Hematopoietic multipotent progenitor cell treated with erythropoietin and hydrocortisone succinate and interleukin-3 and kit ligand, for 15 days (in vitro differentiated cells): ENCODE measurements at places on chromosomes 4 and X.

DNA sequence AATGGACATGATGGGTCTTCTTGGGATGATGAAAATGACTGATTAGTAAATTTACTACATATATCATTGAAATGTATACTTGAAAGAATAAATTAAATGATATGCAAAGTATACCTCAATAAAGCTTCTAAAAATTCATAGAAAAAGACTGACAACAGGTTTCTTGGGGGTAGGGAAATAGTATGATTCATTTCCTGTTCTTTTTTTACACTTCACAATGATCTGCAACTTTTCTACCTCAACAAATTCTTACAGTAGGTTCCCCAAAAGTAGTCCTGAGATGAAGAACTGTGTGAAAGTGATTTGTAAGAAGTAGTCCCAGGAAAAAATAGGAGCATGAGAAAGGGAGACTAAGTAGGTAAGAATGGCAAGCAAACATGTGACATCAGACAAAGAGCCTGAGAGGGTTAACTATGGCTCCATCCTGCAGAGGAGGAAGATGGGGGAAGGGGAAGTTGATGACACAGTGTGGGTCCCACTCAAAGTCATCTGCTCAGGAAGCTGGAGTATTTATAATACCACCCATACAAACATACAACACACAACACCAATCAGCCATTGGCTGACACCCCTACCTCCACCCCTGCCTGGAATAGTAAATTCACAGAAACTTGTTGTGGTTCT lies 73.9 kb downstream of the ARHGAP6 start:
- no peak for DNase-seq

DNA sequence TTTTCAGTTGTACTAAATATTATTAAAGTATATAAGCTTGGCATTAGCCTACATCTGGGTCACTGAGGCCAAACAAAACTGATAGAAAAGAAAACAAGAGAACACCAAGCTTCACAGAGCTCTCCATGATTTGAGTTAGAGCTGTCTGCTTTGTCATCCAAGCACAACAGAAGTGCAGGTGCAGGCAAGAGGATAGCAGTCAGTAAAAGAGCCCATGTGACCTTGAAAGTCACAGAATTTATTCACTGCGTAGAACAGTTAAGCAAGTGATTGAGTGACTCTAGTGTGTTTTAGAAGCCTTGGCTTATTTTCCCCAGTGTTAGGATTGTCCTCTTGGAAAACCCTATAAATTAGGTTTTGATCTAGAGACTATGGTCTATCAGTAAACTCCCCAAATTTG lies 49.4 kb upstream of the PRDM5 start:
- DNase-seq, result no peak

GRCh38 chrX:100407784-100408712 lies 2.0 kb downstream of the PCDH19 start:
- no peak for DNase-seq

DNA sequence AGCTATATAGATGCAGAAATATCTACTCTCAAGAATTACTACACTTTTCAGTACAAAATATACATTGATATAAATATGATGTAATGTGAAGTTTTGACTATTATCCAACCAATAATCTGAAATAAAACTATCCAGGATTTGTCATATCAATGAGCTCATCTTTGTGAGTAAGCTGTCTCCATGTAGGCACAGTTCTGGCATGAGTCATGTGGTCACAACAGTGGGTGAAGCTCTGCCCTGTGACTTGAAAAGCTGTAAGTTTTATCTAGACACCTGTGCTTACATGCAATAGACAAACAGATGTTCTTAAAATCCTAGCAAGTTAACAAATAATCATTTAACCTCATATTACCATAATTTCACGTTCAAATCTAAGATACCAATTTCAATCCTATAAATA lies 192.7 kb downstream of the GABRG1 start:
- no peak for DNase-seq

DNA sequence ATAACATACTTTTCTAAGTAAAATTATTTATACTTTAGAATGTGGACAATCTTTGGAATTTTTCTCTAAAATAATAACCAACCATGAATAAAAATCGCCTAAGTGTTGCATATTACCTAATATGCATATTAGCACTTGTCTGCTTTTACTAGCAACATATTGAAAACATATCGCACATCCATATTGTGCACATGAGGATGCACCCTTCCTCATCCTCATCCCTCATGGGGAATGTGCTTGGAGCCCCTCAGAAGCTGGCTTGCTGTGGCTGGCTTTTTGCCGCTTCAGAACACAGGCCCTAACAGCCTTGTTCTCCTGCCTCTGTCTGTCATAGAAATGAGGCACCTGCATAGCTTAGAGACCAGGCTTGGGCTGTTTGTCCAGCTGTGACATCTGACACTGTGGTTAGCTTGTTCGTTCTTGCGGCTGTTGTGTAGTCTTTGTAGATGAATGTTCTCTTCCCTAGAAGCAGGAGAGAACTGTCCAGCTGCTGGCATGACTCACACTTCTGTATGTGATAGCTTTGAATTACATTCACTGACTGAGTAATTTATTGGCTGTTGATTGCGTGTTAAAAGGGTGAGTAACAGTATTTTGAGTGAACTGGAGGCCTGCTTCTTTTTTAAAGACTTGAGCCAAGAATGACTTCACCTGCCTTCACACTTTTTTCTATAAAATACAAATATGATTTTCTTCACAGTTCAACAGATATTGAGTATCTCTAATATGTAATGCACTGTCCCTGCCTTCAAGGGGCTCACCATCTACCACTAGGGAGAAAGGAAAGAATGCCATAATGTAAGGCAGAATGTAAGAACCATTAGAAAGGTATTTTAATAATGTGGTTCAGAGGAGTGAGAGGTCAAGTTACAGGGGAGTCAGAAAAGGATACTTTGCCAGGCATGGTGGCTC lies 81.9 kb downstream of the HMGB2 start:
- no peak for DNase-seq

GRCh38 chrX:35733879-35734278 lies 64.3 kb upstream of the MAGEB16 start:
- no peak for DNase-seq

GRCh38 chr4:100113096-100113495 lies 77.2 kb downstream of the DDIT4L start:
- no peak for DNase-seq

DNA sequence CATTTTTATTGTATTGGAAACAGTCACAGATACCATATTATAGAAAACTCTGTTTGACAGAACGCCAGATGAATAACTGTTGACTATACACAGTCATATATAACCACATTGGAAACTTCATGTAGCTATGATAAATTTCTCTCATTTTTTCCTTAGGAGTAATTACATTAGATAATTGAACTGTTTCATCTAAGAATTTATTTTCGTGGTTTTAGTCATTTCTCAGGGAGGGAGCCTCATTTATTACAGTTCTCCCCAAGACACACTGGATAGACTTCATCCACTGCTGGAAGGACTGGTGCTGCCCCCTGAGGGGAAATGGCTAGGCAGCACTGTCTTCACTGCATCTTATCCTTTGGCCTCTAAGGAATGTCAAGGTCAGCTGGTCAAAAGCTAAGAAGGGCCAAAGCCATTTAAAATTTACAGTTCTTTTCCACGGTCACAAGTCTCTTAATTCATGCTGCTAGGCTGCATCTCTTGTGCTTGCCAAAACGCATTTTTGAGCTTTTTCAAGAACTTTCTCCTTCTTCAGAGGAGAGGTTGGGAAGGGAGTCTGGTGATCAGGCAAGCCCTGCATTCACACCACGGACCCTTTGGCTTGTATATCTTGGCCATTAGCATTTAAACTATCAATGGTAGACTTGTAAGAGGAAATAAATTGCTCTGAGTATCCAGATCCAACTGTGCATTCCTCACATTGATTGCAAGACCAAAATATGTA lies 145.1 kb downstream of the CBR4 start:
- DNase-seq, result no peak

DNA sequence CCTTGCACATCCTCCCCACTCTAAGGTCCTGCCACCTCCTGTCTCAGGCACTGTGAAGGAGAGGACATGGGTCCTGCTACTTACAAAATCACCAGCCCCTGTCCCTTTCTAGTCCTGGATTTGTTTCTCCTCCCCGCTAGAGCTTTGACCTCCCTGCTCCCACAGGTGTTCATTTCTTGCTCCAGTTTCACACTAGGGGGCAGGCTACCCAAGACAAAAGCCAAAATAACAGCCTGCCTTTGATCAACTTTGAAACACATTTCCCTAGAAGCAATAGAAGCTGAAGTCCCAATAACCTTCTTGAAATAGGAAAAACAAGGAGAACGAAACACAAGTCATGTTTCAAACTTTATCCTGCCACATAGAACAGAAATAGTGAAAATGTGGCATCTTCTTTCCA lies 164.4 kb downstream of the QDPR start:
- DNase-seq, result no peak

GRCh38 chr4:88531549-88531948 lies 8.0 kb upstream of the PYURF start:
- no peak for DNase-seq

GRCh38 chr4:189032606-189033338 lies 893.5 kb downstream of the TRIML1 start:
- no peak for DNase-seq

GRCh38 chr4:47213539-47213938 lies 182.2 kb downstream of the GABRB1 start:
- DNase-seq, result no peak

- no peak for DNase-seq
Measured at GRCh38 chrX:140151316-140151715, 186.0 kb upstream of the CXorf66 start.

DNA sequence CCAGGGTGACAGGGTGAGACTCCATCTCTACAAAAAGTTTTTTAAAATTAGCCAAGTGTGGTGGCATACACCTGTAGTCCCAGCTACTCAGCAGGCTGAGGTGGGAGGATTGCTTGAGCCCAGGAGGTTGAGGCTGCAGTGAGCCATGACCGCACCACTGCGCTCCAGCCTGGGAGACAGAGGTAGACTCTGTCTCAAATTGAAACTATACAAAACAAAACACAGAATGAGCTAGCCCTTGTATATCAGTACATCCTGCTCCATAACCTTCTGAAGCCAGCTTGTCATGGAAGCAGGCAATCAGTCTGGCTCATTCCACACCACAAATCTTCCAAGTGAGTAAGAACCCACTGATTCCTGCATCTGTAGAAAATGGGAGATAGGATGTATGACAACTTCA lies 49.0 kb downstream of the CD99L2 start:
- no peak for DNase-seq

DNA sequence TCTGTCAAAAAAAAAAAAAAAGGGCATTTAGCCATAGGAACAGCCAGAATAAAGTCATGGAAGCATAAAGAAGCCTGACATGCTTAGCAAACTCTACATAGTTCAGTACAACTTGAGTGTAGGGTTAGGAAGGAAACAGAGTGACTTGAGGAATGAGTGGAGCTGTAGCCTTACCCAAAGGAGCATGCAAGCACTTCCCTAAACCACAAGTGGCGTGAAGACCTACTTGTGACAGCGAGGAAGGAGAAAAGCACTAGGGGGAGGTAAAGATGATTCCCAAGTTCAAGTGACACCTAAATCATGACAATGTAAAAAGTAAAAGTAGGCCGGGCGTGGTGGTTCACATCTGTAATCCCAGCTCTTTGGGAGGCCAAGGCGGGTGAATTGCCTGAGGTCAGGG lies 21.8 kb upstream of the IQSEC2 start:
- no peak for DNase-seq

- DNase-seq, result no peak
Measured at GRCh38 chrX:69094977-69095669, 70.1 kb downstream of the PJA1 start.

DNA sequence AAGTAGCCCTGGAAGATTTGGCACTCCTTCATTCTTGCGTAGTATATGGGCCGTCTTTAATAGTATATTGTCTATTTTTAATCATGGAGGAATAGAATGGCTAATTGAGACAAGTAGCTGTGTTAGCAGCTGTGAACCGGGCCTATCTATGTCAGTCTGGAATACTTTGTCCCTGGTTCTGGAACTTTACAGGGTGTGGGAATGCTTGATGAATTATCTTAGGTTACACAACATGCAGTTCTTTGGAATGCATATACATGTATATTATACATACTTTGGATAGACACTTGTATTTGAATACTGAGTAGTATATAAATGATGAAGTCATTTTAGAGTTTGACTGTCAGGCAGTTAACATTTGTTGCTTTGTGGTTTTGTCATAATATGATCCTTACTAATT lies 37.4 kb downstream of the PDLIM5 start:
- no peak for DNase-seq

DNA sequence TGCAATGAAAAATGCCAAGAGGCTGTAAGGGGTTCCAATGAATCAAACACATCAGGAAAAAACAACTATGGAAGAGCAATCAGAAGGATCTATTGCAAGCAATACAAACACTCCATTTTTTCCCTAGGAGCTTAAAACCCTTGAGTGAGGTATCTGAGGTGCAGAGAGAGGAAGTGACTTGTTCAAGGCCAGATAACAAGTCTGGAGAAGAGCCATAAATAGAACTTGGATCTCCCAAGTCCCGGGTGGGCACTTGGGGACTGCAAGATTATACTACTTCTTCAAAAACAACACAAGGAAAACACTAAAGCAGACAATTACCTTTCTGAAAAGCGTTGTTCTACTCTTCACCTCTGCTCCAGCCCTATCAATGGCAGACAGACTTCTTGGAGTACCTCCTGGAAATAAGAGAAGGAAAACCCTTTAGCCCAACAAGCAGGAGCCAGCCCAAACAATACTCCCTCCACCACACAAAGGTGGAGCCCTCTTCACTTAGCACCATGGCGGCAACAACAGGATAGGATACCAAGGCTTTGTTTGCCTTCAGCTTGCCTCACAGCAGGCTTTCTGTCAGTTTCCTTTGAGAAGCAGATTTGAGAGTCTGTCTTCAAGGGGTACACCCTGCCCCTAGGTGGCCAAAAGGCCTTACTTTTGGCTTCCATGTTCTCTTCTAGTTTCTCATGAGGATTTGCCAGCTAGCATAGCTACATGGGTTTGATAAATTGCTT lies 26.0 kb downstream of the AIFM1 start:
- DNase-seq, result no peak

- DNase-seq, result no peak
Measured at GRCh38 chr4:171101845-171102244, 711.4 kb upstream of the GALNTL6 start.

DNA sequence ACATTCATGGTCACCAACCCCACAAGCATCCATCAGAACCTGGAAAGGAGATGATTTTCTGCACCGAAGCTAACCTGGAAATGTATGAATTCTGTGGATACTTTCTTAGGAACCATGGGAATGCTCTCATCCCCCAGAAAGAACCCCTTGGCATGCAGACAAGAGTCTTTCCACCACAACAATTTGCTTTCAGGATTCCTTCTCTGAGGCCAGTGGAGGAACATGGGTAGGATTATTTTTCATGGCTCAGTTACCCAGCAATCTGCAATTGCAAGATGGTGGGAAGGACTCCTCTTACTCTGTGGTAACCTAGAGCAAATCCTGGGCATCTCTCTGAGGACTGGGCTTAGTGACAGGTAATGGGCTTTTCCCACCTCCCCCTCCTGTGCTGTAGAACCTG lies 131.9 kb upstream of the MSX1 start:
- no peak for DNase-seq

DNA sequence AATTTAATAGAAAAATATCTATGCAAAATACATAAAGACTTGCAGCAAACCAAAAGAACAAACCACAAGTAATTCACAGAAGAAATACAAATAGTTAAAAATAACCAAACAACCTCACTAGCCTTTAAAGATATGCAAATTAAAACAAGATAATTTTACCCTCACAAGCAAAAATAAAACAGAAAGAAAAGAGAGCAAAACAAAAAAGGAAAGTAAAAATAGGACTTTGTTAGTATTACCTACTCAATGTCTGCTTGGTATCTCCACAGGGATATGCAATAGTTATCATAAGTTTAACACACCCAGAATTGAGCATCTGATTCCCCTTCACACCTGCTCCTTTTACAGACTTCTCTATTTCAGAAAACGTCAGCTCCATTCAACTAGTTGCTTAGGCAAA lies 737.5 kb upstream of the MAGEB2 start:
- DNase-seq, result no peak
